ENCODE measurements at places on chromosomes 3 and 15. TPM values are rescaled to one million over a fixed set of nuclear protein-coding genes. Genes with fewer than 3 reads are reported as not detected.

Gene MME
- total RNA-seq = 2.1 TPM

Gene SLCO2A1
- 0.70 TPM for total RNA-seq

Gene PLS1
- total RNA-seq = 50.4 TPM

Gene HIGD1A
- 48.2 TPM for total RNA-seq

Gene GASK1A
- not detected for total RNA-seq

Gene ALDH1L1
- total RNA-seq = 46.9 TPM

Gene IMPG2
- 0.05 TPM for total RNA-seq

Gene CX3CR1
- total RNA-seq = not detected

Gene DNAH12
- total RNA-seq = 0.22 TPM

Gene ALPK3
- total RNA-seq = 4.6 TPM

DNA sequence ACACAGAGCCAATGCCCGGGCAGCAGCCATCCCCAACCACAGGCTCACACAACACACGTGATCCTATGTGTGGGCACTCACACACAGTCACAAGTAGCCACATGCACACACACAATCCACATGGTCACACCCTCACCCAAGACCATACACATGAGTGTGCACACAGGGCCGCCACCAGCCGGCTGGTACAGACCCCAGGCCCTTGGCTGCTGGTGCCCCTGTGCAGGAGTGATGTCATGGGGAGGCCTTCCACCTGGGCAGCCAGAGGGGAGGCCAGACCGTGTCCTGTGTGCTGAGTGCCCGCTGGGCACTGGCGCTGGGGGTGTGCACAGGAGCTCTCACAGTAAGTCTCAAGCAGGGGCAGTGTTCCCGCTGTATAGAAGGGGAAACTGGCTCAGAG, 36.9 kb downstream of the DNAJB8 start:
- H3K36me3 ChIP-seq = no peaks in the 10 kb centered on the region
- H3K4me3 ChIP-seq = no peak overlapping the region
- no peak overlapping the region for H3K27ac ChIP-seq
- H3K27me3 ChIP-seq = no peaks in the 10 kb centered on the region
- DNase-seq = no peak
- H3K4me1 ChIP-seq = peaks cover 51% of the 10 kb centered on the region

- H3K36me3 ChIP-seq = no peaks in the 10 kb centered on the region
- no peaks in the 10 kb centered on the region for H3K27me3 ChIP-seq
- H3K27ac ChIP-seq = no peak overlapping the region
- DNase-seq = no peak
Measured at GRCh38 chr3:195064300-195064931, 206.5 kb downstream of the XXYLT1 start.

DNA sequence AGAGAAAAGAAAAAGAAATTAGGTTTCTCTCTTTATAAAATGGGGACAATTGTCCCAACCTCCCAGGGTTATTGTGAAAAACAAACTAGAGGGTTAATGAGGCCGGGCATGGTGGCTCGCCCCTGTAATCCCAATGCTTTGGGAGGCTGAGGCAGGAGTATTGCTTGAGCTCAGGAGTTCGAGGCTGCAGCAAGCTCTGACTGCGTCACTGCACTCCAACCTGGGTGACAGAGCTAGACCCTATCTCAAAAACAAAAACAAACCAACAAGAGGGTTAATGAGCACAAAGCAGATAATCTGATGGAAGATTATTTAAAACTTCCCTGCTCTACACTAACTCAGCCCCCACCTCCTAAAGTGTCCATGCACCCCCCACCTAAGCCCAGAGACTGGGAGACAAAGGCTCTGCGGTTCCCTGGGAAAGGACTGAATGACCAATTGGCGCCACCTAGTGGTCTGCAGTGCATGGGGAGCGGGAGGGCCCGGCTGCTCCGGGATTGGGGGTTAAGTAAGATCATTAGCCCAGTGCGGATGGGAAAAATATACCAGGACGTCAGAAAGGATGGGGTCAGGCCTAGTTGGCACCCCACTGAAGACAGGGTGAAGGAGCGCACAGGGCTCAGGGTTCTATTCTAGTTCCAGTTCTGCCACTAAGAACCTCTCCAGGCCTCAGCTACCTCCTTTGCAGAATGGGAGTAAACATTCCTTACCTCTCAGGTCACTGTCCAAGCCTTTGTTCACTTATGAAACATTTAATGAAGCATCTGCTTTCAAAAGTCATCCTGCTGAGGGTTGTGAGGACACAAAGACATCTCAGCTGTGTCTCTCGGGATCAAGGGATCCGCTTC, 15.6 kb downstream of the PIF1 start:
- no peaks in the 10 kb centered on the region for H3K4me1 ChIP-seq
- H3K4me3 ChIP-seq = no peak overlapping the region
- no peak for DNase-seq
- H3K36me3 ChIP-seq = no peaks in the 10 kb centered on the region

DNA sequence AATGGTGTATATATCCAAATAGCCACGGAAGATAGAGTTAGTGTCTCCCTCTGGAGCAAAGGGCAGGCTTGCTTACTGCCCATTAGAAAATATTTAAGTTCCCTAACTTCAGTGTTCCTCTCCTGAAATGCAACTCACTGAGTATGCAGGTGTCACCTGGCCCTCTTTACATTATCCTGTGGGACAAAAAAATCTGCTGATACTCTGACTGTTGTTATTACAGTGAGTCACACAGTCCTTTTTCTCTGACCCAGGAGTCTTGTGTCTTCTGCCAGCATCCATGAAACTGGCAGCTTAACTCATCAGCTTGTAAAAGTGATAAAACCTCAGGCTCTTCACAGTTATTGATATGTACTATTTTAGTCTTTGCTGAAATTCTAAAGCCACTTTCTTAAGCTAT, 42.2 kb upstream of the RASGRF1 start:
- no peaks in the 10 kb centered on the region for H3K36me3 ChIP-seq
- H3K27ac ChIP-seq = no peak overlapping the region
- no peaks in the 10 kb centered on the region for H3K4me1 ChIP-seq
- H3K27me3 ChIP-seq = peaks cover 12% of the 10 kb centered on the region
- peak; percentile 41 for DNase-seq
- no peak overlapping the region for H3K4me3 ChIP-seq

DNA sequence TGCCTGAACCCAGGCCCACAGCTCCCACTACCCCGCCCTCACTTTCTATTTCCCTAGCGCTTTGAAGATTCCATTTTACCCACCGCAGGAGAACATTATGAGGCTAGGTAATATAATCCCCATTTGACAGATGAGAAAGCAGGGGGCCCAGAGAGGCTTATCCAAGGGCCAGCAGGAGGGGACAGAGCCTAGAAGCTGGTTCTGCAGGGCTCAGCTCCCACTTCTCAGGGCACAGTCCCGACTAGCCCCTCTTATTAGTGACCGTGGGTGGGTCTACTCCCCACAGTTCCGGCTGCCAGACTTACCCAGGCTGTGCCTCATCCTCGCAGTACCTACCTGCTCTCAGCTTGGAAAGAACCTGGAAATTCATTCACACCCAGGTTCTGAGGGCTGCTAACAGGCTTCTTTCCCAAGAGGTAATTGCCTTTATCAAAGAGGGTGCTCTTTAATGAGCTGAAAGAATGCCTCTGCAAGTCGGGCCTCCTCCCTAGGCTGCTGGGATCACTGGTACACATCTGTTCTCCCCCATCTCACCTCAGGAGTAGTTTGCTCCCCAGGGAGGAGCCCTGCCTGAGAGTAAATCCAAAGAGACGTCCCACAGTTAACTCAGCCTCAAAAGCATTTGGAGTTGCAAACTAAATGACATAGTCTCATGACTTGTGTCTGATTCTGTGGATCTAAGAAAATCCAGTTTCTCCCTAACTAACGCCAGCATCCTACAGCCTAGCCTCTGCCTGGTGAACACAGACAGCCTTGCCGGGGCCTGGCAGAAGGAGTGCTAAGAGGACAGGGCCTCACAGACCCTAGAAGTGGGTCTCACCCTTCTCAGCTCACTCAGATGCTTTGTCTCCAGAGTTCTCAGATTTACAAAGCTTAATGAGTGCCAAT, 125.0 kb downstream of the CHSY1 start:
- H3K27ac ChIP-seq = no peak overlapping the region
- H3K27me3 ChIP-seq = no peaks in the 10 kb centered on the region
- H3K4me3 ChIP-seq = no peak overlapping the region
- H3K36me3 ChIP-seq = no peaks in the 10 kb centered on the region
- no peak for DNase-seq

GRCh38 chr3:70763894-70764293, 451.5 kb upstream of the MDFIC2 start:
- H3K36me3 ChIP-seq = no peaks in the 10 kb centered on the region
- no peak for DNase-seq
- H3K4me1 ChIP-seq = no peaks in the 10 kb centered on the region

- H3K4me3 ChIP-seq = no peak within 1 kb of the TSS
- no peak for DNase-seq
- no peaks in the 10 kb centered on the region for H3K36me3 ChIP-seq
- no peak within 1 kb of the TSS for H3K27ac ChIP-seq
Measured at GRCh38 chr15:44956388-44956787, at the start of gene TERB2. TERB2 (plus strand) TSS chr15:44956687; CDS start chr15:44956719, 32 bp downstream.

- peak overlapping the region; percentile 80 for H3K4me3 ChIP-seq
- H3K27ac ChIP-seq = peak overlapping the region; percentile 68
- peaks cover 52% of the 10 kb centered on the region for H3K36me3 ChIP-seq
- no peaks in the 10 kb centered on the region for H3K27me3 ChIP-seq
- peaks cover 50% of the 10 kb centered on the region for H3K4me1 ChIP-seq
- DNase-seq = peak; percentile 93
Measured at GRCh38 chr15:63048115-63048775, 5.7 kb downstream of the TPM1 start.

DNA sequence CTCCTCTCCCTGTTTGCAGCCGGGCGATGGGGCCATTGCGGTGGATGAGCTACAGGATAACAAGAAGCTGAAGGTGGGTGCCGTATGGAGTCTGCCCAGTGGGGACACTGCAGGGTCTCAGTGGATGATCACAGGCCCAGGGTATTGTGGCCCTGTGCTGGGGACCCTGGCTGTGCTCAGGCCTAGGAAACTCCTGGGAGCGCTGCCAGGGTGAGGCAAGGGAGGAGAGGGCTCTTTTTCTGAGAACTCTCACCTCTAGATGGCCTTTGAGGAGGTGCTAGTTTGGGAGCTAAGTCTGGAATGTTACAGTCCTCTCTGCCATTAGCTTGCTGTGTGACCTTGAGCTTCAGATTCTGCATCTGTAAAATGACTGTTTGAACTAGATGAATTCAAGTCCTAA, 16.4 kb downstream of the SLC24A1 start:
- 0 out of 2 replicates have a peak, but pooled peaks cover 6% of the 10 kb centered on the region for H3K4me1 ChIP-seq
- H3K4me3 ChIP-seq = no peak overlapping the region
- no peak for DNase-seq
- no peaks in the 10 kb centered on the region for H3K36me3 ChIP-seq
- H3K27ac ChIP-seq = no peak overlapping the region

DNA sequence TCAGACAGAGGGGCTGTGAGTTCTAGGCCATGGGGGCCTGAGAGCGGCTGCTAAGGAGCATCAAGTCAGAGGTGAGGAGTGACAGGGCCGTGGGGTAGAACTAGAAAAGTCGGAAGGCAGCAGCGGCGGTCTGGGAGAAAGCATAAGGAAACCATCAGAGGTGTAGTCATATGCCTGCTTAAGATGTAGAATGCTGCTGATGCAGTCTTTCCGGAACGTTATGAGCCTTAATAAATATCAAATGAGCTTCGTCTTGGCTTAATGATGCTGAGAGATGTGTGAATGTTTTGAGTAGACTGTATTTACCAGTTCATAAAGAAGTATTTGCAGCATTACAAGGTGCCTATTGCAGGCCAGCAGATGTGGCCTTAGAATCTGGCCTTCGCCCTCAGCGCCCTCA, 15.2 kb downstream of the ATG7 start:
- DNase-seq = no peak
- peaks cover 25% of the 10 kb centered on the region for H3K36me3 ChIP-seq
- peaks cover 72% of the 10 kb centered on the region for H3K4me1 ChIP-seq
- H3K27me3 ChIP-seq = no peaks in the 10 kb centered on the region
- peak overlapping the region; percentile 99 for H3K27ac ChIP-seq
- H3K4me3 ChIP-seq = peak overlapping the region; percentile 42

DNA sequence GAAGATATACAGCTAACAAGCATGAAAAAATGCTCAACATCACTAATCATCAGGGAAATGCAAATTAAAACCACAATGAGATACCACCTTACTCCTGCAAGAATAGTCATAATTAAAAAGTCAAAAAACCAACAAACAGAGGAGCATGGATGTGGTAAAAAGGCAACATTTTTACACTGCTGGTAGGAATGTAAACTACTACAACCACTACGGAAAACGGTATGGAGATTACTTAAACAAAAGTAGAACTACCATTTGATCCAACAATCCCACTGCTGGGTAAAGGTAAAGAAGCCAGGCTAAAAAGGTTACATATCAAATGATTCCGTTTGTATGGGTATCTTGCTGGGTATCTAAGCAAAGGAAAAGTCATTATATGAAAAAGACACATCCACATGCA, 53.8 kb downstream of the STAG1 start:
- no peaks in the 10 kb centered on the region for H3K27me3 ChIP-seq
- no peak for DNase-seq
- no peak overlapping the region for H3K27ac ChIP-seq
- H3K36me3 ChIP-seq = no peaks in the 10 kb centered on the region
- H3K4me3 ChIP-seq = no peak overlapping the region

DNA sequence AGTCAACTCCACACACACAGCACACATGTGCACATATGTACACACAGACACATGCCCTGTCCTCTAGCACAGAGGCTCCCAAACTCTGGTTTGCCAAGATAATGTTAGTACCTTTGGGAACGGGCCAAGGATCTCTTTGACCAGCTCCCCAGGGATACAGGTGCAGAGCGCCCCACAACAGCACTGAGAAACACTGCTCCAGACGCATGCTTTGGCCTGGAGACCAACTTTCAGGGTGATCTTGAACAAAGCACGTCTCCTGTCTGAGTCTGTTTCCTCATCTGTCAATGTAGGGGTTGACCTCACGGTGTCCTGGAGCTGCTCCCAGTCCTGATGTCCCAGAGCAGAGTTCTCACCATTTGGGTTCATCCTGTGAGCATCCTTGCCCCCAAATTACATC, 15.9 kb upstream of the SKOR1 start:
- H3K27me3 ChIP-seq = no peaks in the 10 kb centered on the region
- H3K27ac ChIP-seq = no peak overlapping the region
- H3K4me3 ChIP-seq = no peak overlapping the region
- no peaks in the 10 kb centered on the region for H3K4me1 ChIP-seq

DNA sequence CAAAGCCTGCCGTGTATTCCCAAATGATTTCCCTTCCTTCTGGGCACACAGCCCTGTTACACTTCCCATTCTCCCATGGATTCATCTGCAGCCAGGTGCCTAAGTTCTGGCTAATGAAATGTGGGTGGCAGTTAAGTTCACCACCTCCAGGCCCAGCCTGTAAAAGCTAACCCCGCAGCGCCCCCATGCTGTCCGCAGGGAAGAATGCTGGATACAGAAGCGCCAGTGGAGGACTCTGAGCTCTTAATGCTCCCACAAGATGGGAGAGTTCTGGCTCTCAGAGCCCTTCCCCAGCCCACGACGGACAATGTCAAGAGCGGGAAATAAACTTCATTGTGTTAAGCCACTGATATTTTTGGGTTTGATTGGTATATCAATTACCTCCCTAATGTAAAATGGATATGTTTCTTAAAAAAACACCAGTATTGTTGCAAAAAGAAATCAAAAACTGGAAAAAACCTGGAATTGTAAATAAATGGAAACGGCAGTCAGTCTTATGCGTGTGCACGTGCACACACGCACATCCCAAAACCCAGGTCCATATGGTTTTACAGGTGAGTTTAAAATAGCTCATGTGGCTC, 37.7 kb upstream of the FGD5 start:
- H3K4me3 ChIP-seq = no peak overlapping the region
- no peaks in the 10 kb centered on the region for H3K36me3 ChIP-seq
- H3K4me1 ChIP-seq = no peaks in the 10 kb centered on the region
- no peak overlapping the region for H3K27ac ChIP-seq
- peaks cover 4% of the 10 kb centered on the region for H3K27me3 ChIP-seq
- DNase-seq = peak; percentile 38

GRCh38 chr3:157201648-157202278, 41.8 kb upstream of the CCNL1 start:
- H3K27me3 ChIP-seq = no peaks in the 10 kb centered on the region
- no peak overlapping the region for H3K27ac ChIP-seq
- no peaks in the 10 kb centered on the region for H3K36me3 ChIP-seq
- H3K4me3 ChIP-seq = no peak overlapping the region
- no peaks in the 10 kb centered on the region for H3K4me1 ChIP-seq

Data from PC-9 (cell line).